ENCODE measurements at places on chromosomes 1 and 21.

DNA sequence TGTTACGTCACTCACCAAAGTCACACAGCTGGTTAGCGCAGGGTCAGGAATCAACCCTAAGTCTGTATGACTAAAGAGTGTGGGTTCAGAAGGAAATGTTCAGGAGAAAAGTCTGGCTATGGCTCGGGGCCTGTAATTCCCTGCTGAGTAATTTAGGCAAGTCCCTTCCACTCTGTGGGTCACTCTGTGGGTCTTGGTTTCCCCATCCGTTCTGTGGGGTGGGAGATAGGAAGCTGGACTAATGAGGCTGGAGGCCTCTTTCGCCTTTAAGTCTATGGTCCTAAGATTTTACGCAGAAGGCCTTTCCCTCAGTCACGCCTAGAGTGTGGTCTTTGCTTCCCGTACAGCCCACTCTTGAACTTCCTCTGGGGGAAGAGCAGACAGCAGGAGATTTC, 14.3 kb upstream of the MED18 start:
- DNase-seq: no peak

DNA sequence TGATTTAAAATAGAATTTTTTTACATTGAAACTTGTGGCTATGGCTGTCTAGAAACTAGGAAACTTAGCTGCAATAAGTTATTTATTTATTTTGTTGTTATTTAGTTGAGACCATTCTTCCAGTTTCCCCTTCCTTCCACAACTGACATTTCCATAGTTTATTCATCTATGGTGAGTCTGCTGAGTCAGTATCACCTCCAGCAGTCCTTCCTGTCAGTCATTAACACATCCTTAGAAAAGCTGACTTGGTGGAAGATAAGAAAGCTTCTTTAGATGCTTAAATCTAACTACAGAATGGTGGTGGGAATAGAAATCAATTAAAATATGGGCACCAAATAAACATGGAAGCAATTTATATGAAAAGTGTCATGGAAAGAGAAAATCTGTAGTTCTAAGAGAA, 714.0 kb downstream of the RWDD3 start:
- DNase-seq: no peak

GRCh38 chr1:12339396-12339795, 109.6 kb downstream of the VPS13D start:
- DNase-seq: no peak

GRCh38 chr1:205319081-205320018, 2.2 kb downstream of the NUAK2 start:
- no peak for DNase-seq

DNA sequence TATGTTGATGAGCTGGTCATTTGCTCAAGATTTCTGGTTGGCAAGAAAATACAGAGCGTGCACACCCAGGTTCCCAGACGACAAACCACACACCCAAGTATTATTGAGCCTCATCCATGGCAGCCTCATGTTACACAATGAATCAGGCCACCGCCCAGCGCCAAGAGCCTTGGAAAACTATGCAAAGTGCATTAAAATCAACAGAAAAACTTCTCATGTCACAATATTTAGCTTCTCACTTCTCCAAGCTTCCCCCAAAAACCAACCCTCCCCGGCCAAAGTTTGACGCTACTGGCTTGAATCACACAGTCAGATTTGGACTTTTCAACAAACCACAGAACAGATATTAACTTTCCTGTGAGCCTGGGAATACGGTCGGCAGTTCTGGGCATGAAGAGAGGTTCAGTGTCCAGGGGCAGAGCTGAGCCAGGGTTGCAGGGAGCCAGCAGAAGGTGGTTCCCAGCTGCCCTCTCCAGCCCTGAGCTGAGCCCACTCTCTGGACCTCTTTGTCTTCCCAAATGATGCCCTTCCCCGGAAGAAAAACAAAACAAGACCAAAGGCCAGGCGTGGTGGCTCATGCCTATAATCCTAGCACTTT, 71.1 kb downstream of the SETD4 start:
- DNase-seq: no peak

GRCh38 chr1:62493656-62494055, 56.8 kb downstream of the USP1 start:
- no peak for DNase-seq

DNA sequence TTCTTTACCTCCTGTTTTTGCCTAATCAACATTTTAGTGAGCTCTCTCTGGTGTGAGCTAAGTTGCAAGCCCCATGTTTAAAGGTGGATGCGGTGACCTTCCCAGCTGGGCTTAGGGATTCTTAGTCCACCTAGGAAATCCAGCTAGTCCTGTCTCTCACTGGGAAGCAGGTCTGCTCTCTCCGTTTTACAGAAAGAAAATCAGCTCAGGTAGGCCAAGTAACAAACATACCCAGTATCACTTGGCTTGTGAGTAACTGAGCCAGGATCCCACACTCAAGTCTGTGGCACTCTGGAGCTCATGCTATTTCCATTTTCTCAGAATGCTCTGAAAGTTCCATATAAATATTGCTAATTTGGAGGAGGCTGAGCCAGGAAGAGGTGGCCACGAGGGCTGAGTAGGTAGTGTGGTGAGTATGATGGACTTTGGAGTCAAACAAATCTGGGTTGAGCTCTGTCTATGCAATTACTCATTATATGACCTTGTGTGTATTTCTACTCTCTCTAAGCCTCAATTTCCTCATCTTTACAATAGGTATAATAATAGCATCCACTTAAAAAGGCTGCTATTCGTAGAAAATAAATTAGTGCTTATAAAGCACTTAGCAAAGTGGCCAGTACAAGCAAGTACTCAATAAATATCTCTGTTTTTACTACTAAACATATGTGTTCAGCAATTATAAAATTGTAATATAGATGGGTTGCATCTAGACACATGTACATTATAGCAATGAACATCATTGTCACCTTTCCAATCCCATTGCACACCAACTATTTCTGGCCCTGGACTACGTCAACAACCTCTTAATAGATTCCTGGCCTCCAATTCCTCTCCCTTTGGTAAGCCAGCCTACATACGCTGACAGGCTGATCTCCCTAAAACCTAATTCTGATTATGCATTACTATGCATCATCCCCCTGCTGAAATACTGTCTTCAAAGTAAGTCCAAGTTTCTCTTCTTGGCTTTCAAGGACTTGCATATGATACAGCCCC, 32.7 kb upstream of the DHCR24 start:
- no peak for DNase-seq

DNA sequence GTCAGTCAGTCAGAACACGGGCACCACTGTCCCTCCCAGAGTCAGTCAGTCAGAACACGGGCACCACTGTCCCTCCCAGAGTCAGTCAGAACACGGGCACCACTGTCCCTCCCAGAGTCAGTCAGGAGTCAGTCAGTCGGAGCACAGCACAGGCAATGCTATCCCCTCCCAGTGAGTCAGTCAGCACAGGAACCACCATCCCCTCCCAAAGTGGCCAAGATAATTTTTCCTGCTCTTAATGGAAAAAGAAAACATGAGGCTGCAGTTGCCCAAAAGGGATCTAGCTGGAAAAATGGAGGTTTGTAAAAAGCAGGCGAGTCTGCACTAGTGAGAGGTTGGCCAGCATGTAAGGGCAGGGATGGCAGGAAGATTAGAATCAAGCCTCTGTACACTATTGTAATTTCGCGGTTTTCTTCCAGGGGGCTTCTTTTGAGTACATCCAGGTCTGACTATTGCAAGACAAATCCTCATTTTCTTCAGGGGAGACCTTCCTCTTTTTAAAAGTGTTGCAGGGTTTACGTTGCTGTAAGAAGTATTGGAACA, 213.8 kb downstream of the SIPA1L2 start:
- no peak for DNase-seq

GRCh38 chr1:46769028-46769740, 29.7 kb upstream of the CYP4B1 start:
- DNase-seq: no peak

GRCh38 chr1:184740344-184740743, 14.3 kb downstream of the EDEM3 start:
- no peak for DNase-seq

DNA sequence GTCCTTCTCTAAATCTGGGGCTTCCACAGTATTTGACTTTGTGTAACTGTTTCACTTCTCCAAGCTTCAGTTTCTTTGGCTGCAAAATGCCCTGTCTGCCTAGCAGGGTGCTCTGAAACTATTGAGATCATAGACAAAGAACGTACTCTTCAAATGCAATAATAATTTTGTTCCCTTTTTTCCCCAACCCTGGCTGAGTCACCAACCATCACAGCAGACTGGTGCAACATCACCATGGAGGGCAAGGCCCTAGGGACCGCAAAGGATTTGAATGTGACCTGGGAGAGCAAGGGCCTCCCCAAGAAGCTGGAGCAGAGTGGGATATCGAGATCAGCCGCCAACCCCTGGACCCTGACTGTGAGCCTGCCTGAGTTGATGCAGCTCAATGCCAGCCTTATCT, 115.0 kb downstream of the FCRL5 start:
- no peak for DNase-seq

DNA sequence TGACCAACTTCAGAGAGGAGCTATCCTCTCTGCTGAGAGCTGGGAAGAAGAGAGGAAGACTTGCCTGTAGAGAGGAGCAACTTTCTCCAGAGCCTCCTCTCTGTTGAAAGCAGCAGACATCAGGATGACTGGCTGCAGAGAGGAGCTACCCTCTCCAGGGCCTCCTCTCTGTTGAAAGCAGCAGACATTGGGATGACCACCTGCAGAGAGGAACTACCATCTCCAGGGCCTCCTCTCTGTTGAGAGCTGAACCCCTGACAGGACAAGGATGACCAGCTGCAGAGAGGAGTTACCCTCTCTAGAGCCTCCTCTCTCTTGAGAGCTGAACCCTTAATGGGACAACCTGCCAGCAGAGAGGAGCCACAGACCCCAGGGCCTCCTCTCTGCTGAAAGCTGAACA, 83.0 kb upstream of the GJB5 start:
- DNase-seq: no peak

DNA sequence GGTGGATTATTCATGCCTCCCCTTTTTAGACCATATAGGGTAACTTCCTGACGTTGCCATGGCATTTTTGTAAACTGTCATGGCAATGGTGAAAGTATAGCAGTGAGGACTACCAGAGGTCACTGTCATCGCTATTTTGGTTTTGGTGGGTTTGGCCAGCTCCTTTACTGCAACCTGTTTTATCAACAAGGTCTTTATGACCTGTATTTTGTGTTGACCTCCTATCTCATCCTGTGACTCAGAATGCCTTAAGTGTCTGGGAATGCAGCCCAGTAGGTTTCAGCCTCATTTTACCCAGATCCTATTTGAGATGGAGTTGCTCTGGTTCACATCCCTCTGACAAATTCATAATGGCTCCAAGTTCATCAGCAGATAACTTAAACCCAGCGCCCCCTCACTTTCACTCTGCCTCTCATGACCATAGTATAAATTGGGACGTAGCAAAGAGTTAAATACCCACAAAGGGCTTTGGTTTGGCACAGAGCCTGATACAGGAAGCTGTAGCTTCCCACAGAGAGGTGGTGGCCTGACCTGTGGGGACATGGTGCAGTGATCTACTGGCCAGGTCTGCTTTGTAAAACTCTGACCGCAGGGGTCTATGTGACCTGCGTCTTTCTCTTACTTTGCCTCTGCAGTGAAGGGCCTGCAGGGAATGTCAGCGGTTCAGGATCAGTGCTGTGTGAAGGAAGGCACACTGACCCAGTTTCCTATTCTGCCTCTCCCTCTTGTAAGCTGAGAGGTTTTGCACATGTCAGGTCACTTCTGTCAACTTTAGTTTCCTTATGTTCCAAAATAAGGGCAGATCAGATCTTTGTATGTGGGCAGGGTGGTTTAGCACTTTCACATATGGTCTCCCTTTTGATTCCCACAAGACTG, 78.1 kb upstream of the ZNF644 start:
- DNase-seq: no peak

DNA sequence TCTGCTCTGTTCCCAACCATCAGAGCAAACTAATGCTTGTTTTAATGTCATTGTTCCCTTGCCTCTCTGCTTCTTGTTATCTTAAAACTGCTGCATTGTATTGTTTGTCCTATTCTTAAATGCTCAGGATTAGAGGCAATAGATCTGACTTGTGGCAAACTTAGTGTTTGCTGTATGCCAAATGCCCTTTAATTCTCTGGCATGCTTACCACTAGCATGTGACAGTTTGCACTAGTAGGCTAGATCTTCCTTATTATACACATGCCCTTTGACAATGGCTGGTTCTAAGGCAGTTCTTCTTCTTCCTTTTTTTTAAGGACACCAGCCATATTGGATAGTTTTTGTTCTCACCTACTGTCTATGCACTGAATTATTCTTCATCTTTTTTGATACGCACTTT, 30.1 kb downstream of the PALMD start:
- DNase-seq: no peak

DNA sequence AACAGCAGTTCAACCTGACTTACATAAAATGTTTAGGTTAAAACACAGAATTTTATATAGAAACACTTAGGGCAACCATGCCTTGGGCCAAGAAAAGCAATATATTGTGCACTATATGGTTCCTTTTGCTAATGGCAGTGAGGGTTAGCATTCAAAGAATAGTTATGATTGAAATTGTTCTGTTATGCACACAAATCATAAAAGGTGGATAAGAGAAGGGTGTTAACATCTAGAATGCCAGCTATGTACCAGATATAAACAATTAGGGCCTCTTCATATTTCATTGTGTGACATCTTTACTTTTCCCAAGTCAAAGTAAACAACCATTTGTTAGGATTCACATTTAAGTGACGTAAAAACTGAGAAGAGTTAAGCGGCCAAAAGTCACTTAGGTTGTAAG, 308.0 kb upstream of the B3GALT2 start:
- DNase-seq: no peak

DNA sequence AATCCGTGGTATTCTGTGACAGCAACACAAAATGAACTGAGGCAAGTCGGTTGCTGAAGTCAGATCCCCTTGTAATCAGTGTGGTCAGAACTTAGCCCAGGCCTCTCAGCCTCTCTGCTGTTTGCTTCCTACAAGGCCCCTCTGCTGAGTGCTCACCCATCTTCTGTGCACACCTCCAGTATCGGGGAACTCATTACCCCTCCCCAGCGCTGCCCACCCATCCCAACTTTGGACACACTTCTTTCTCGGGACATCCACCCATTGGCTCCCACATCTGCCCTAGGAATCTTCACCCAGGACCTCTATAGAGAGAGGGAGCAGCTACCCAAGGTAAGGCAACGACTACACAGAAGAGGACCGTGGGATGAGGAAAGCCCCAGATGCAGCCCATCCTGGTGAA, 217.5 kb downstream of the MATN1 start:
- no peak for DNase-seq

- no peak for DNase-seq
These were observed 39.8 kb downstream of the PTPN14 start for GRCh38 chr1:214511639-214511998.

DNA sequence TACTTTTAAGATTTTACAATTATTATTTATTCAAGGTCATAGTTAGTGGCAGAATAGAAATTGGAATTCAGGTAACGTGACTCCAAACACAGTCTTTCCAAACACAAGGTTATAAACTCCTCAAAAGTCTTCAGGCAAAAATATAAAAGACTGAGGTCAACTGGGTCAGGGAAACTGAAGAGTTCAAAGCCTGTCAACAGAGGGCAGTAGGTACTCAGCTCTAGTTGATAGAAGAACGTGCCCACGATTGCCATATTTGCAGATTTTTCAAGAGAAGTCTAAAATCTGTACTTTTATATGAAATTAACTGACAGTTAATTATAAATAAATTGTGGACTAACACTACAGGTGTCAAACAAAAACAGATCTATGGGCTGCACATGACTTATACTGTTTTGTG, 135.0 kb downstream of the LHX4 start:
- DNase-seq: no peak

Data from stimulated activated CD8-positive, alpha-beta memory T cell treated with anti-CD3 and anti-CD28 coated beads, Interleukin-7, amount 100 ng/mL, for 4 hours (primary cell).